Fibroblast of skin of abdomen (primary cell): ENCODE measurements at places on chromosomes 2 and 18.

DNA sequence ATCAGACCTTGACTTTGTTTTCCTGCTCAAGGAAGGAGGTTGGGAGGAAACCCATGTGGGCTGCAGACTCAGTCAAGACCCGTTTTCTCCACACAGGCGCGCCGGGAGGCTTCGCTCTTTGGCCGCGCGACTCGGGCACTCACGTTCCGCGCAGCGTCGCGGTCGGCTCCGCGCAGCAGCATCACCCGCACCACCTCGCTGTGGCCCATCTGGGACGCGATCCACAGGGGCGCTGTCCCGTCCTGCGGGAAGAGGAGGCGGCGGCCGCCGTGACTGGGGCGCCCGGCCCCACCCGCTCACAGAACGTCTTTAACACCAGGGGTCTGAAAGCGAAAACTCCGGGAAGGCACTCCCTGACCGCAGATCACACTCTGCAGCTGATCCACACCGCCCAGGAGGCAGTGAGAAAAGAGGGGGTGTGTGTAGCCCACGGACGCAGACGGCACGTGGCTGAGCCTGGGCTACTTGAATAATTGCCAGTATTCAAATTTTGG, 33.1 kb upstream of the NPC1 start:
- DNase-seq, result peak; percentile 11

DNA sequence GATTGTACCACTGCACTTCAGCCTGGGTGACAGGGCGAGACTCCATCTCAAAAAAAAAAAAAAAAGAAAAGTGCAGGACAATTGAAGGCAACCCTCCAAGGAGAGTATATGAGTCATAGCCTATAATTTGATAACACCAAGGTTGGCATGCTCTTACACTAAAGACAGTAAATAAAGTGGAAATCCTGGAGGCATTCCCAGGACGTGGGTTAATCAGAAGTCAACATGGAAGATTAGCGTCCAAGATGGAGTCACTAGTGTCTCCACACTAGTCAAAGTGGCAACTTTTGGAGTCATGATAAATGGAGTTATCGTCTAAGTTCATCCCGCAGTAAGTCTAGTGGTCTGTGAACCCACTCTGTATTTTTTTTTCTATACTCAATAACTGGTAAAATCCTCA, 21.2 kb upstream of the UGGT1 start:
- peak; percentile 3 for DNase-seq

GRCh38 chr2:231521-232185, 32.2 kb downstream of the SH3YL1 start:
- no peak for DNase-seq

- DNase-seq, result peak; percentile 93
Observed at GRCh38 chr2:191376981-191377629, 131.9 kb downstream of the MYO1B start.

DNA sequence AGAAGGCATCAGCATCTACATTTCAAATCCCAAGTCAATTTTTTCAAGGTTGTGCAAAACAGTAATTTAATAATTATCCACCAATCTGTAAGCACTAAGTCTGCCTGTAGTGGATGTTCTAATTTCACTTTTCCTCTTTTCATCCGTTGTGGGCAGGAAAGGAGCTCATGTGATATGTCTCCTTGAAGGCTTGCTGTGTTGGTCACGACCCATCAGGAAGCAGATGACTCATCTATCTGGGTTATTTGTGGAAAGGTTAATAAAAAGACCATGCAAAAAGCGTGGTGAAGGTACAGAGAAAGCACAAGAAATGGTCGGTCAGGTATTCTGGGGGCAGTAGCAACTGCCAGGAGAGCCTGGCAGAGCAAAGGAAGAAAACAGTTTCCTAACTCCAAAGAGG, 476.7 kb upstream of the RAB6C start:
- DNase-seq, result peak; percentile 8

- DNase-seq, result peak; percentile 14
Observed at GRCh38 chr2:15074751-15075700, 442.5 kb downstream of the LRATD1 start.

- DNase-seq, result no peak
Observed at GRCh38 chr2:212282671-212283261, 255.8 kb downstream of the ERBB4 start.

DNA sequence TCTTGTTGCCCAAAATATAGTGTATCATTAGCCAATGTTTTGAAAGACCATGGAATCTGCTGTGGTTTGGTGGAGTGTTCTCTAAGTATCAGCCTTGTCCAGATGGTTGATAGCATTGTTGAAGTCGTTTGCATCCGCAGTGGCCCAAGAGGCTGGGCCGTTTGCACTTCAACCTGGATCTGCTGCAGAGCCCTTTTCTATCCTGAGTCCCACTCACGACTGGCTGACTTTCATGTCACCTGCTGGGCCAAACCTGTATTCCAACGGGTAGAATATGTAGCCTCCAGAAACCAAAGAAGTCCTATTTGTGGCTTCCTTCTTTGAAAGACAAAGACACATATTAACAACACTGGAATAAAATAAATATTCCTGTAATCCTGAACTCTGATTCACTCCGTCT, 1154.1 kb downstream of the RPIA start:
- DNase-seq, result no peak

DNA sequence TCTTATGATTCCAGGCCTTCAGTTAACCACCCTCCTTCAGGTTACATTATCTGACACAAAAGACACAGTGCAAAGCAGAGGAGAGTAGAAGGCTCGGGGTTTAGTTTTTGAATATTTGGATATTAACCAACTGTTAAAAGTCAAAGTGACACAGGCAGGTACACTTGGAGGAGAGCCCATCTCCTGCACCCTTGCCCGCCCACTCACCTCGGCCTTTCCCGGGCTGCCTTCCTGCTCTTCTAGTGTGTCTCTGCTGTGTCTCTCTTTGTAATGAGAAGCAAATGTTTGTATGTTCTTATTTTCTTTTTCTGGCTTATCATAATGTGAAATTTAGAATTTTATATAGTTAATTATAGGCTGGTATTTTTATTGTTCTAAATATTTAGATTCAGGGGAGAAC, 35.1 kb downstream of the ZNF236 start:
- no peak for DNase-seq

GRCh38 chr2:109102588-109103233, 26.3 kb upstream of the SH3RF3 start:
- DNase-seq, result no peak

GRCh38 chr18:12076424-12077140, 17.1 kb upstream of the ANKRD62 start:
- DNase-seq, result peak; percentile 36

DNA sequence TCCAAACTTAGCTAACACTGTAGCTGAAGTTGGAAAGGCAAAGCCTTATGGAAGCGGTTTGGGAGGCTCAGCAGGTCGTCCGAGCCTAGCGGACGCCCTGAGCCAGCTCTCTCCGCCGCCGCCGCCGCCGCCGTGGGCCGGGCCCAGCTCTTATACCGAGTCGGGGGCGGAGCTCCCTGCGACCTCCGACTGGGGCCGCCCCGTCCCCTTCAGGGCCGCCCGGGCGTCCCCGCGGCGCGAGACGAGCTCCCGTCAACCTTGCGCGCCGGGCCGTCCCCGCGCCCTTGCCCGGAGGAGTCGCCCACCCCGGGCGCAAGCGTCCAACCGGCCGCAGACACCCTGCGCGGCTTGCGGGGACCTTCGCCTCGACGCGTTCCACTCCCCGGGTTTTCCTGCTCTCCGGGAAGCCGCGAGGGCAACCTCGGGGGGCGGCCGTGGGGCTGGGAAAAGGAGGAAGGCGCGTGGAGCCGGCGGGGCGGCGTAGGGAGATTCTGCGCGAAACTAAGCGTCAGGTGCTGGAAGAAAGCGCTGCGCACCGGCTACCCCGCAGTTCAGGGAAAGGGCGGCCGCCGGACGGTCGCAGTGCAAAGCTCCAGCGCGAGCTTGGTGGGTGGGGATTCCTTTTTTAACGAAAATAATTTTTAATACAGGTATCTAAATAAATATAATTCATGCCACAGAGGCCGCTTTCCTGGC, at the start of gene SLC40A1:
Gene SLC40A1, minus strand, starts transcription at position 129 of the 696 bp plus-strand sequence. CDS start 326 bp downstream, outside the sequence.
- DNase-seq, result peak; percentile 61
